ENCODE measurements at places on chromosomes 11 and 22. TPM values are rescaled to one million over a fixed set of nuclear protein-coding genes. Genes with fewer than 3 reads are reported as not detected.

DNA sequence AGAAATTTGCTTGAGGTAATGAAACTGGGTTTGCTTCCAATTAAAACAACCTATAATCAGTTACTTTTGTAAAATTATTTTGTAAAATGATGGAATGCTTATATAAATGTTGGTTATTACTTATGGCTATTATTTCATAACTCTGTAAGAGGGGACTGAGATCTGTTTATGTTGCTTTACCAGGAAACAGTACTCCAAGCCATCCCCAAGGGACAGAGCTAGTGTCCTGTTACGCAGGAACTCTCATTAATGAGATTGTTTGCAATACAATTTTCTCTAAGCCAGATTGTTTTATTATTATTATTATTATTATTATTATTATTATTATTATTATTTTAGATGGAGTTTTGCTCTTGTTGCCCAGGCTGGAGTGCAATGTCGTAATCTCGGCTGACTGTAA lies 2.3 kb upstream of the NOX4 start:
- H3K4me1 ChIP-seq = no peaks in the 10 kb centered on the region
- H3K36me3 ChIP-seq = peaks cover 2% of the 10 kb centered on the region
- H3K27me3 ChIP-seq = peaks cover 5% of the 10 kb centered on the region
- DNase-seq = no peak

GRCh38 chr11:111585371-111585770 lies 16.9 kb upstream of the SIK2 start:
- no peak overlapping the region for H3K4me3 ChIP-seq
- H3K27me3 ChIP-seq = no peaks in the 10 kb centered on the region
- no peak for DNase-seq
- H3K4me1 ChIP-seq = no peaks in the 10 kb centered on the region
- no peaks in the 10 kb centered on the region for H3K36me3 ChIP-seq

DNA sequence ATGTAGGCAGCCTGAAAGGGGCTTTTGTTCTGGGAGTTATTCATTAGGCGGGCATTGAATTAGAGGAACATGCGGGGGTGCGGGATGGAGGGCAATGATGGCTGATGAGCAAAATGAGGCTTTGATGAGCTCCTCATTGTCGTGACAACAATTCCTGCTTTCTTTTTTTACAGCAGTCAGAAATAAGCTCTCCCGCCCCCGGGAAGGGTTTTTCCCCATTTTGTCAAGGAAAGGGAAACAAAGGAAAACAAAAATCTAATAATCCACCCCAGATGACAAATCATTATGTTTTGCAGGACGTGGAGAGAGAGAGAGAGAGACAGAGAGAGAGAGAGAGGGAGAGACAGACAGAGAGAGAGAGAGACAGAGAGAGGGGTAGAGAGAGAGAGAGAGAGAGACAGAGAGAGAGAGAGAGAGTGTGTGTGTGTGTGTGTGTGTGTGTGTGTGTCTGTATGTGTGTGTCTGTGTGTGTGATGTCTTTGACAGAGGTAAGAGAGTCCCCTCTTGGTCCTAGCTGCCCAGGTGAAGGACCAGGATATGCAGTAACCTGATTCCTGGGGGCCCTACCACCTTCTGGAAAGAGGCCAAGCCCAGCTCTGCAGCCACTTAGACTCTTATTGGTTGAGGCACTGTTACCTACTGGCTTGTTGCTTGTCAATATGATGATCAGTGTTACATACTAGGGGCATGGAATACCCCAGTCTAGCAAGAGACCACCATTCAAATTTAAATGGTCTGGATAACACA lies 46.7 kb upstream of the PARVA start:
- DNase-seq = no peak
- H3K27me3 ChIP-seq = no peaks in the 10 kb centered on the region
- H3K27ac ChIP-seq = no peak overlapping the region
- H3K36me3 ChIP-seq = no peaks in the 10 kb centered on the region
- peaks cover 6% of the 10 kb centered on the region for H3K4me1 ChIP-seq
- no peak overlapping the region for H3K4me3 ChIP-seq

DNA sequence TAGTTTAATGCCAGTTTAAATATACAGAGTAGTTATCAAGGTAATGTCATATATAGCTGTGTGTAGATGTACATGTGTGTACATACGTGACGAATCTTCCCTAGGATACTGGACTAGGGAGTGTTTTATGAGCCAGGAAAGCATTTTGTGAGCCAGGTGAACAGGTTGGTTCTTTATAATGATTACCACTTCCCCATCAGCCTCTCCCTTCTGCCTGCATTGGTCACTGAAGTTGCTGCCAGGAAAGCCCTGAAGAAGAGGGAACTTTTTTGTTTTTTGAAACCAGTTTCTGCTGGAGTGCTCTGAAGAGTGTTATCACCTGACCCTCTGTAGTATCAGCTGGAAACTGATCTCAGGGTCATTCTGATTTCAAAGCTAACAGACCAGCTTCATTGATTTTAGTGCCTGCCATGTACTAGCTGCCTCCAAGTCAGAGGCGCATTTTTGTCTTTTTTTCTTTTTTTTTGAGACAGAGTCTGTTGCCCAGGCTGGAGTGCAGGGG lies 14.2 kb upstream of the ST14 start:
- peaks cover 31% of the 10 kb centered on the region for H3K4me1 ChIP-seq
- H3K4me3 ChIP-seq = no peak overlapping the region
- no peaks in the 10 kb centered on the region for H3K27me3 ChIP-seq
- peaks cover 43% of the 10 kb centered on the region for H3K36me3 ChIP-seq

DNA sequence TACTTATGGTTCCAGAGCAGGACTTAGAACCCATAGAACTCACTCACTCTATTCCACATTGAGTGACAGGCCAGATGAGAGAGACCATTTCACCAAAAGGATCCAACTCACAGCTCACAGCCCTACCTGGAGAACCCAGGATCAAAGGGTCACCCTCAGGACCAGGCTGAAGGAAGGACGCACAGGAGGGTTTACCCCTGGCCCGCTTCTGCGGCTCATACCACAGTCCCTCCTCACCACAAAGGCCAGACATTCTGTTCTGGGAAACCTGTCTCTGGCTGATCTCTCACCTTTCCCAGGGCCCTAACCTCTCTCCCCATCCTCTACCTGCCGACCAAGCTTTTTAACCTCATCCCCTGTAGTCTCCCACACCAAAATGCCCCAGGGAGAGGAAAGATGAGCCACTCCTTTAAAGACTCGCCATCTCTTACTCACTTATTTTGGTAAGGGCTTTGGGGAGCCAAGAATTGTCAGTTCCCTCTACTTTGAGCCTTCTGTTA lies 4.7 kb downstream of the FOSL1 start:
- DNase-seq = no peak
- peaks cover 4% of the 10 kb centered on the region for H3K27me3 ChIP-seq
- no peaks in the 10 kb centered on the region for H3K36me3 ChIP-seq
- H3K4me1 ChIP-seq = peaks cover 30% of the 10 kb centered on the region
- H3K4me3 ChIP-seq = no peak overlapping the region

DNA sequence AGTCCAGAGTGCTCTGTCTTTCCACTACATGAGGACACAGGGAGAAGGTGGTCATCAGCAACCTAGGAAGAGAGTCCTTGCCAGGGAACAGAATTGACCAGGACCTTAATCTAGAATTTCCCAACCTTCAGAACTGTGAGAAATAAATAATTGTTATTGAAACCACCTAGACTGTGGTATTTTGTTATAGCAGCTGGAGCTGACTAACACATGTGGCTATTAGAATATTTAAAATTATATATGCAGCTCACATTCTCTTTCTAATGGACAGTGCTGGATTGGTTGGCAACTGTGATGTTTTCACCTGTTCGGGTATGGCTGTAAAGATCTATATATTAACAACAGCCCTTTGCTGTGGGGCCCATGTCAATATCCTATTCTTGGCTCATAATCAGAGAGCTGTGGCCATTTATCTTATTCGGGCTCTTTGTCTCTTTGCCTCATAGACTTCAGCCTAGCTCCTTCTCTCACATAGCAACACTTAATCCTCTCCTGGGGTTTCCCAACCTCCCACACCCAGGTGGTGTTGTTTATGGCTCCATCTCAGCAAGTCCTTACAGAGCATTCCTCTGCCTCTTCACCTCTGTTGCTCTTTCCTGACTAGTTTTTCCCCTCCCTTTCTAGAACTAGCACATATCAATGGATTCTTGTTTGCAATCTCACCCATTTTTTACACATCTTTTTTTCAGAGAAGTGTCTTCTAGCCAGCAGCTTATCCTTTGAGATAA lies 46.4 kb upstream of the AMOTL1 start:
- no peak overlapping the region for H3K4me3 ChIP-seq
- H3K27me3 ChIP-seq = no peaks in the 10 kb centered on the region
- no peak for DNase-seq
- H3K27ac ChIP-seq = no peak overlapping the region
- no peaks in the 10 kb centered on the region for H3K36me3 ChIP-seq

DNA sequence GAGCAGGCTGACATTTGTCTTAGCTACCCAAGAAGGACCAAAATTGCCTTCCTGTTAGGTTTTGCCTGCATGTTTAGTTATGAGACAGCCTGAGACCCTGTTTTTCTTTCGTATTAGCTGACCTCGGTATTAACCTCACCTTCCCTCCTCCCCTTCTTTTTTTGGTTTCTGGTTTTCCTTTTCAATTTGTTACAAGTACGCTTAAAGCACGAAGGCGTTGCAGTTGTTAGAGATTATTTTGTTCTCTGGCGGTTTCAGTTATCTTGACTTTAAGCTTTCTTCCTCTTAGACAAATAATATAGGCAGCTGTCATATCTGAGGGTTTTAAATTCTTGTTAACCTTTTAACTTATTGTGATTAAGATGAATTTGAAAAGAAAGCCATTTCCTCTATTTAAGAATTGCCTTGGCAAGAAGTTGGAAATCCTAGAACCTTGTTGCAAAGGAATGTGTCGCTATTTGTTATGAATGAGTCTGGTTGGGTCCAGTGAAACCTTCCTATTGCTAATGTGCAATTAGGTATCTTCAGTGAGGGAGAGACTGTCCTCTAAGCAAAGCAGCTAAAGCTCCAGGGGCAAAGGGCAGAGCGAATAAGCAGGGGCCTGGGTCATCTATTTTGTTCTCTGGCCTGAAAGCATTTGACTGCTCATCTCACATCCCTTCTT lies 45.7 kb downstream of the PACS1 start:
- H3K27me3 ChIP-seq = no peaks in the 10 kb centered on the region
- H3K4me1 ChIP-seq = peaks cover 19% of the 10 kb centered on the region
- no peak overlapping the region for H3K27ac ChIP-seq
- no peak overlapping the region for H3K4me3 ChIP-seq
- H3K36me3 ChIP-seq = no peaks in the 10 kb centered on the region

DNA sequence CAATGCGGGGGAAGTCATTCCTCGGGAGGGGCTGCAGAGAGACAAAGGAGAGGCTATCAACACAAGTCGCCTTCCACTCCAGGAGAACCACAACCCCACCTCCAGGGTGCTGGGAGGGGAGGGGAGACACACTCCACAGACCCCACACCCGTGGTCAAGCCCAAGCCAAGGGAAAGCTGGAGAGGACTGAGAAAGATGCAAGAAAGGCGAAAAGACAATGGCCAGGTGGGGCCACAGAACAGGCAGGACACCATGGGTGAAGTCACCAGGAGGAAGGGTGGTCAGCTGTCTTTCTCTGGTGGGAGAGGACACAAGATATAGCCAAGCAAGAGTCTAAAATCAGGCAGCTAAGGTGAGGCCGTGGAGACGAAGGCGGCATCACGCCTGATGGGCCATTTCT lies 16.0 kb downstream of the HDHD5 start:
- no peak for DNase-seq
- H3K27ac ChIP-seq = no peak overlapping the region
- no peak overlapping the region for H3K4me3 ChIP-seq
- H3K27me3 ChIP-seq = no peaks in the 10 kb centered on the region

DNA sequence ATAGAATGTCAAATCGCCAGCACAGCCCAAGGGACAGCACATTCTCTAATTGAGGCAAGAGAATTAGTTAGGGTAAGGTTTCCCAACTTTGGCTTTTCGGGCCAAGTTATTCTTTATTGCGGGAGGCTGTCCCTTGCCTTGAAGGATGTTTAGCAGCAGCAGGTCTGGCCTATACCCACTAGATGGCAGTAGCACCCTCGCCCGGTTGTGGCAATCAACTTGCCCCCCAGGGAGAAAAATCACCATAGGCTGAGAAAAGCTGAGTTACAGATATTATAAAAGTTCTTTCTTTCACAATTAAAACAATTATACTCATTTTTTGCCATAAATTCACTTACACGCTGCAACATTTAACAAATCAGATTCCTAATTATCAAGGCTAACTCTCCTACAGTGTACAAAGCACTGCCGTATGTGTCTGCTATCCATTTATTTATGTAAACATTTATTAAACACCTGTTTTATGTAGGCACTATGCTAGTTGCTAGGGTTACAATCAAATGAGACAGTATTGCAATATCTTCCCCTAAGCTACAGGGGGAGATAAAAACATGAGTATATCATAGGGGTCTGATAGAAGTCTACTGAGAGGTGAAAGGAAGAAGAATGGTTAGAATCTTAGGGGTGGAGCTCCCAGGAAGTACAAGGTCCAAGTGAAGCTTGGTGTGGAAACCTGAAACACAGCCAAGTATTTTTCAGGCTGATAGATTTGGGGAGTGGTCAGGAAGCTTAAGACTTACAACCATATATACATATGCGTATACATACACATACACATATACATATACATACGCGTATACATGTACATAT lies 452.3 kb downstream of the RAB38 start:
- H3K36me3 ChIP-seq = no peaks in the 10 kb centered on the region
- no peaks in the 10 kb centered on the region for H3K27me3 ChIP-seq
- no peaks in the 10 kb centered on the region for H3K4me1 ChIP-seq
- no peak overlapping the region for H3K27ac ChIP-seq
- DNase-seq = no peak

- H3K4me3 ChIP-seq = no peak overlapping the region
- DNase-seq = peak; percentile 71
- no peaks in the 10 kb centered on the region for H3K36me3 ChIP-seq
- peaks cover 22% of the 10 kb centered on the region for H3K4me1 ChIP-seq
- peak overlapping the region; percentile 78 for H3K27ac ChIP-seq
Measured at GRCh38 chr22:19567157-19568009, 43.2 kb upstream of the CLDN5 start.

DNA sequence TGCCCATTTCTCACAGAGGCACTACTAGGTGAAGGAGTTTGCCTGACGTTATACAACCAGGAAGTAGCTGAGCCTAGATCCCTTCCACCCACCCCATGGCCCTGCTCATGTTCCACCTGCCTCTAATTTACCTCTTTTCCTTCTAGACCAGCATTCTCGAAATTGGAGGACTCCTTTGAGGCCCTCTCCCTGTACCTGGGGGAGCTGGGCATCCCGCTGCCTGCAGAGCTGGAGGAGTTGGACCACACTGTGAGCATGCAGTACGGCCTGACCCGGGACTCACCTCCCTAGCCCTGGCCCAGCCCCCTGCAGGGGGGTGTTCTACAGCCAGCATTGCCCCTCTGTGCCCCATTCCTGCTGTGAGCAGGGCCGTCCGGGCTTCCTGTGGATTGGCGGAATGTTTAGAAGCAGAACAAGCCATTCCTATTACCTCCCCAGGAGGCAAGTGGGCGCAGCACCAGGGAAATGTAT lies 14.1 kb downstream of the PIK3IP1 start:
- no peak overlapping the region for H3K4me3 ChIP-seq
- no peaks in the 10 kb centered on the region for H3K27me3 ChIP-seq
- H3K27ac ChIP-seq = peak overlapping the region; percentile 79
- DNase-seq = no peak

MAJIN gene
- not detected for total RNA-seq

BIRC3 gene
- total RNA-seq = 3.4 TPM

SCN2B gene
- 5.3 TPM for total RNA-seq

ZNF214 gene
- total RNA-seq = 1.4 TPM

BRSK2 gene
- total RNA-seq = 0.50 TPM

MIOX gene
- not detected for total RNA-seq

RASGRP2 gene
- total RNA-seq = 23.3 TPM

GAB4 gene
- total RNA-seq = not detected

Data from heart right ventricle (tissue), 16 donors.